Stimulated activated CD8-positive, alpha-beta memory T cell treated with anti-CD3 and anti-CD28 coated beads, Interleukin-4, amount 100 ng/mL, for 24 hours (primary cell): ENCODE measurements at places on chromosomes 1 and 21.

DNA sequence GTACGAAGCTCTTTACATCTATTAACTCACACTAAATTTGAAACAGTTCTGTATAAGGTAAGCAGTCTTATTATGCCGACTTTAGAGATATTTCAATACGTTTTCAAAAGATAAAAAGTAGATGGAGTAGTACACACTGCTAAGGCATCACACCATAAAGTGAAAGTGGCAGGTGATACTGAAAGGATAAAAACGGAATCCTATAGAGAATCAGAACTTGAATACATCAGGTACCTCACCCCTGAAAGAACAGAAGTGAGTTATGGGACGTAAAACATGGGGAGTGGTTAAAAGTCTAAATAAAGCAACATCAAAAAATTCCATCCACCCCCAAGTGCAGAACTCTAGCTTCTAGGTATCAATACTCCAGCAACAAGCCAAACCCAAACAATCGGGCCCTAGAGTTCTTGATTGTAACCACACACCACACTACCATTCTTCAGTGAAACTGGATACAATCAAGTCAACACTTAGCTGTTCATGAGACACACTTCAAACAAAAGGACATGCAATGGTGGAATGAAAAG, 142.6 kb downstream of the SMYD3 start:
- no peak for DNase-seq

DNA sequence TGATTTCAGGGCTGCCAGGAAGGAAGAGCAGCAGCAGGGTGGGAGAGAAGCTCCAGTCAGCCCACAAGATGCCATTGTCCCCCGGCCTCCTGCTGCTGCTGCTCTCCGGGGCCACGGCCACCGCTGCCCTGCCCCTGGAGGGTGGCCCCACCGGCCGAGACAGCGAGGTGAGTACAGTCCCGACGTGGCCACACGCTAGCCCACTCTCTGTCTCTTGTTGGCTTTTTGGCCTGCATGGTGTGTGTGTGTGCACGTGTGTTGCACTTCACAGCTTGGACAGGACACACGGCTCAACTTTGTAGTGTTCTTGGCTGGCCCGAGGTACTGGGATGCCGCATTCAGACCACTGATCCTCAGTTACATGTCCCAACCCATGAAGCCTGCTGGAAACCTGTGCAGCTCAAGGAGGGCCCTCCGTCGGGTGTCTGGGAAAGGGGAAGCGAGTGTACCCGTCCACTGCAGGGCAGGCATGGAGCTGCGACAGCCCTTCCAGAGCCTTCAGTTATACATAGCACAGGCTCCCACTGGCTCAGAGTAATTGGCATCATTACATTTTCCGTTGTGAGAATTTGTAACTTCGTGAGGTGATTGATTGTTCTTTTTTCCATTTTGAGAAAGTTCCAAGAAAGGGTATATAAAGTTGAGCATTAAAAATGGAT, 454 bp downstream of the CORT start:
- no peak for DNase-seq

GRCh38 chr1:208254376-208254775, 10.2 kb upstream of the PLXNA2 start:
- DNase-seq: no peak

DNA sequence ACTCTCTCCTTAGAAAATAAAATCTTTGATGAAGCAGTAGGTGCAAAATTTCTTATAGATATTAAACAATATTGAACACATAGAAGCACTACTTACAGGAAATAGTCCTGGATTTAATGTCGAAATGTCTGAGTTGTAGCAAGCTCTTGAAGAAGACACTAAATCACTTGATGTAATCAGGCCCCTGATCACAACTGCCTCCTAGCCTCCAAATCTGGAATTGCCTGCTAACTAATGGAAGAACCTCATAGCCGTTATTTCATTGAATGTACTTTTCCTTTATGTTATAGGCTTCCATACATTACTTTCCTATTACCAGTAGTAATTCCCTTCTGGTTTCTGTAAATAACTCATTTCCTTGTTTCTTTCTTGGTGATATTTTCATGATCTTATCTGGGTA, 675.7 kb upstream of the CHRM3 start:
- no peak for DNase-seq

DNA sequence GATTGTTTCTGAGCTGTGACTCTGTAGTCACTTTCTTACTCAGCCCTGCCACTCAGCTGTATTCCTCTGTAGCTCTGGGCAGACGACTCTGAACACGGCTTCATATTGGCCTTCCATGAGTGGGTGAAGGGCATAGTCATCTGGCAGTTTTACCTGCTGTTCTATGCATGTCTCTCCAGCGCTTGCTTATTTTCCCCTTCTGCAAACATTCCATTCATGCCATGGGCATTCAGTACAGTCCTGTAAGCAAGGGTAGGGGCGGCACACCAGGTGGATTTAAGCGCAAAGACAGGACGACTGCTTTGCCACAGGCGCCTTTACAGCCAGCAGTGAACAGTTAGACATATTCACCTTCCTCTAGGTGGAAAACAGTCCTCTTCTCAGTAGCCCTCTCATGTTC, 4.4 kb upstream of the WDR26 start:
- DNase-seq: no peak

GRCh38 chr1:151547119-151547899, 7.2 kb downstream of the TUFT1 start:
- no peak for DNase-seq
